Myocyte (in vitro differentiated cells): ENCODE measurements at places on chromosomes 11 and 22. TPM values are rescaled to one million over a fixed set of nuclear protein-coding genes. Genes with fewer than 3 reads are reported as not detected.

IGSF9B gene
- 0.24 TPM in 1 of 2 replicates, not detected in the other for total RNA-seq

CBX6 gene
- total RNA-seq, result 26.1 and 32.1 TPM in 2 replicates

GSC2 gene
- total RNA-seq, result not detected in 2 replicates

OR2D2 gene
- total RNA-seq, result not detected in 2 replicates

MS4A3 gene
- not detected in 2 replicates for total RNA-seq

RFPL3 gene
- total RNA-seq, result not detected in 2 replicates

ZPR1 gene
- total RNA-seq, result 68.8 and 83.5 TPM in 2 replicates

ANO5 gene
- total RNA-seq, result not detected in 2 replicates

MS4A15 gene
- total RNA-seq, result not detected in 2 replicates

SIRT3 gene
- 7.9 and 9.4 TPM in 2 replicates for total RNA-seq

RCOR2 gene
- total RNA-seq, result 0.53 and 0.57 TPM in 2 replicates

BAIAP2L2 gene
- 0.10 and 0.45 TPM in 2 replicates for total RNA-seq

NLRP6 gene
- total RNA-seq, result not detected in 2 replicates

HORMAD2 gene
- total RNA-seq, result not detected in 2 replicates

GDPD4 gene
- not detected in 2 replicates for total RNA-seq

TYR gene
- not detected in 2 replicates for total RNA-seq

PHOX2A gene
- not detected in 2 replicates for total RNA-seq

MMP8 gene
- total RNA-seq, result not detected in 2 replicates

EP300 gene
- 30.4 and 41.1 TPM in 2 replicates for total RNA-seq

CCDC87 gene
- total RNA-seq, result 0.26 and 0.45 TPM in 2 replicates

KCNJ11 gene
- 5.1 and 8.7 TPM in 2 replicates for total RNA-seq

MGAT3 gene
- not detected in 2 replicates for total RNA-seq
